Mesenchymal stem cell (in vitro differentiated cells and primary cell): ENCODE measurements at places on chromosomes 7 and 10.
A peak's percentile ranks its signal among the peaks of the same experiment; 100 is the strongest.

GRCh38 chr10:112515852-112516251, 68.8 kb downstream of the VTI1A start:
- H3K36me3 ChIP-seq, result no peaks in the 10 kb centered on the region
- H3K27ac ChIP-seq, result no peak overlapping the region
- DNase-seq, result no peak
- H3K27me3 ChIP-seq, result no peaks in the 10 kb centered on the region
- H3K4me1 ChIP-seq, result no peaks in the 10 kb centered on the region

DNA sequence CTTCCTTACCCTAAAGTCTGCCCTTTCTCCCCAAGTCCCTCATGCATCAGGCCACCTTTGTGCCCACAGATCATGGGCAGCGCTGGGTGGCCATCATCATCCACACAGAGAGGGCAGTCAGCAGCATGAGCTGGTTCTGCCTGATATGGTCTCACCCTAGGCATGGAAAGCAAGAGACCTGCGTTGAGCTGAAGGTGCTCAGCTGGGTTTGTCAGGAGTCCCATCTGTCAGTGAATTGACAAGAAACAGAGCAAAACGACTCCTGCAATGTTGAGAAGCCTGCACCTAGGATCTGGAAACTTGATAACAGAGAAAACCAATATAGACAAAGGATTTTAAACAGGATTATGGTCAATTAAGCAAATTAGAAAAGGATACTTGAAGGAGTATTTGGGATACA, 242.7 kb upstream of the PRSS1 start:
- no peak overlapping the region for H3K4me3 ChIP-seq
- no peak overlapping the region for H3K27ac ChIP-seq
- H3K36me3 ChIP-seq, result no peaks in the 10 kb centered on the region
- peaks cover 38% of the 10 kb centered on the region for H3K27me3 ChIP-seq
- no peaks in the 10 kb centered on the region for H3K4me1 ChIP-seq

DNA sequence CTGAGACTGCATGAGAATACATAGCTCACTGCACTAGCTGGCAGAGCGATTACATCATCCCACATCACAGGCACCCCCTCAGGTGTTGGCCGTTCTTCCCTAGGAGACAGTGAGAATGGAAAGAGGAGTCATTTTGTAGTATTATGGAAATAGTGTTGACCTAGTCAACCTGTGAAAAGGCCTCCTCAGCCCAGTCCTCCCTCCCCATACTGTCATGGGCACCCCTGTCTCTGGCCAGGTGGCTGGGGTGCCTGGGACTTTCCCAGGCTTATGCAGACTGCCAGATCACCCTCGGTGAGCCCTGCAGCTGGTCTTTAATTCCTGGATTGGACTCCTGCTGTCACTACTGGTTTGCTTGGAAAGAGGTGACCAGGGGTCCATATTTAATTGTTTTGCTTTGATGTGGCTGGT, 4.0 kb downstream of the INPP5A start:
- H3K27me3 ChIP-seq, result no peaks in the 10 kb centered on the region
- no peak overlapping the region for H3K4me3 ChIP-seq
- no peak for DNase-seq
- H3K27ac ChIP-seq, result no peak overlapping the region
- H3K4me1 ChIP-seq, result peaks cover 50% of the 10 kb centered on the region

GRCh38 chr10:101575580-101576210, 12.4 kb downstream of the POLL start:
- H3K27ac ChIP-seq, result no peak overlapping the region
- H3K27me3 ChIP-seq, result peaks cover 3% of the 10 kb centered on the region
- H3K4me1 ChIP-seq, result peaks cover 5% of the 10 kb centered on the region
- H3K4me3 ChIP-seq, result no peak overlapping the region
- H3K36me3 ChIP-seq, result peaks cover 41% of the 10 kb centered on the region

GRCh38 chr10:42753126-42753506, 29.5 kb upstream of the BMS1 start:
- peaks cover 51% of the 10 kb centered on the region for H3K27me3 ChIP-seq
- peaks cover 9% of the 10 kb centered on the region for H3K36me3 ChIP-seq
- peak; percentile 78 for DNase-seq
- H3K4me3 ChIP-seq, result peak overlapping the region; percentile 52
- peaks cover 23% of the 10 kb centered on the region for H3K4me1 ChIP-seq

- no peak overlapping the region for H3K4me3 ChIP-seq
- no peak for DNase-seq
- H3K4me1 ChIP-seq, result no peaks in the 10 kb centered on the region
- no peak overlapping the region for H3K27ac ChIP-seq
Measured at GRCh38 chr10:64829888-64830412, 1308.7 kb downstream of the REEP3 start.

GRCh38 chr7:105001652-105002184, 12.3 kb upstream of the KMT2E start:
- H3K27me3 ChIP-seq, result no peaks in the 10 kb centered on the region
- H3K27ac ChIP-seq, result no peak overlapping the region
- H3K4me1 ChIP-seq, result peaks cover 8% of the 10 kb centered on the region
- peaks cover 54% of the 10 kb centered on the region for H3K36me3 ChIP-seq
- no peak overlapping the region for H3K4me3 ChIP-seq

DNA sequence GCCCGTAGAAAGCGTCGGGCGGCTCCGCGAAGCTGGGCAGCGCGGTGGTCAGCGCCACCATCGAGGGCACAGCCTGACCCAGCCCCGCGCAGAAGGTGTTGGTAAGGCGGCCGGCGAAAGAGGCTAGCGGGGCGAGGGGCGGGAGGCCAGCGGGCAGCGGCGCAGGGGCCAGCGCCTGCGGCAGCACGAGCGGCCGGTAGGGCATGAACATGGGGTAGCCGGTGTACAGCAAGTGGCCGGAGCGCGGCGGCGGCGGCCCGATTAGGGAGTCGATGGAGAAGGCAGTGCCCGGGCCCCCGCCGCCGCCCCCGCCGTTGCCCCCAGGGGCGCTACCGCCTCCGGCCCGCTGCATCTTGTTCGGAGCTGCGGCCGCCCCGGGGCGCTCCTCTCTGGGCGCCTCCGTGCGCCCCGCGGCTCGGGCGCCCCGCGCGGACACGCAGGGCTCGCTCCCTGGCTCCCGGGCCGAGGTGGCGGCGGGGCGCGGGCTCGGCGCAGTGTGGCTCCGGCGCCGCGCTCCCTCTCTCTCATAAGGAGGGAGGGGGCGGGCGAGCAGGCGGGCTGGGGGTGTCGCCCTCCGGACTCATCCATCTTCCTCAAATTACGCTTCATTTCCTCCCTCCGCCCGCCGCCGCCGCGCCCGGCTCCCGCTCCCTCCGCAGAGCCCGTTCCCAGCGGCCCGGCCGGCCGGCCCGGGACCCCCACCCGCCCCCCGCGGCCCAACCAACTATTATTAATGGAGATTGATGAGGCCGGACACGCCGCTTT, at the start of gene GBX1:
Gene GBX1, minus strand, starts transcription at position 498 of the 765 bp plus-strand sequence. Its CDS starts 146 bp downstream, at position 352.
- no peak for DNase-seq
- no peaks in the 10 kb centered on the region for H3K36me3 ChIP-seq
- no peak within 1 kb of the TSS for H3K27ac ChIP-seq
- H3K4me1 ChIP-seq, result peaks cover 16% of the 10 kb centered on the region
- peak within 1 kb of the TSS; percentile 47 for H3K4me3 ChIP-seq
- peaks cover 75% of the 10 kb centered on the region for H3K27me3 ChIP-seq

DNA sequence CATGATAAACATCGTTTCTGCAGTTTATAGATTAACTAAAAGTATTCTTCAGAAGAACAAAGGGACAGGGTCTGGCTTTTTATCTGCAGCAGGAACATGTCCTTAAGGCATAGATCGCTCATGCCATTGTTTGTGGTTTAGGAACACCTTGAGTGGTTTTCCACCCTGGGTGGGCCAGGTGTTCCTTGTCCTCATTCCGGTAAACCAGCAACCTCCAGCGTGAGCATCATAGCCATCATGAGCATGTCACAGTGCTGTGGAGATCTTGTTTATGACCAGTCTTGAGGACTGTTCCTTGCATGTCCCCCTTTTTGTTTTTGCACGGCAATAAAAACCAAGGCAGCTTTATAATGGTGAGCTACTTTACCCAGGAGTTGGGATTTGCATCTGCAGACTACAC, 33.9 kb downstream of the STOX1 start:
- no peak for DNase-seq
- H3K27me3 ChIP-seq, result peaks cover 14% of the 10 kb centered on the region

- H3K27me3 ChIP-seq, result peaks cover 34% of the 10 kb centered on the region
- H3K27ac ChIP-seq, result no peak overlapping the region
- no peak for DNase-seq
- no peak overlapping the region for H3K4me3 ChIP-seq
- no peaks in the 10 kb centered on the region for H3K4me1 ChIP-seq
Measured at GRCh38 chr7:36884351-36884750, 160.1 kb upstream of the AOAH start.
